Stimulated activated CD4-positive, alpha-beta T cell treated with anti-CD3 and anti-CD28 coated beads, Interleukin-2, amount 100 ng/mL, for 24 hours (primary cell): ENCODE measurements at places on chromosomes 7 and 10.
A peak's percentile ranks its signal among the peaks of the same experiment; 100 is the strongest.

GRCh38 chr7:142864980-142865747 lies 10.3 kb downstream of the EPHB6 start:
- DNase-seq, result no peak

DNA sequence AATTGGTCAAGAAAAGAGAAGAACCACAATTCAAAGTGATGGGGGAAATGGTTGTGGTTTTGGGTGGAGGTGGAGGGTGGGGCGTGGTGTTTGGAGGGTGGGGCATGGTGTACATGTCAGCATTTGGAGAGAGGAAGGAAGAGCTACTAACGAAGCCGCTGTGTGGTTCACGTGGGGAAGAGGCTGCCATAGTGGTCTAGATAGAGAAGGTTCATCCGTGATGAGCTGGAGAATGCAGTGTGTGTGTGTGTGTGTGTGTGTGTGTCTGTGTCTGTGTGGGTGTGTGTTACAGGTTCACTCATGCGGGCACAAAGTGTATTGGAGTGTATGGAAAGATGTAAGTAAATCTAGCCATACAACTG lies 6.1 kb upstream of the VCL start:
- DNase-seq, result peak; percentile 64

- DNase-seq, result no peak
Observed at GRCh38 chr7:148898845-148899484, 14.9 kb upstream of the EZH2 start.

- no peak for DNase-seq
Observed at GRCh38 chr7:154628556-154628955, 374.4 kb downstream of the PAXIP1 start.

DNA sequence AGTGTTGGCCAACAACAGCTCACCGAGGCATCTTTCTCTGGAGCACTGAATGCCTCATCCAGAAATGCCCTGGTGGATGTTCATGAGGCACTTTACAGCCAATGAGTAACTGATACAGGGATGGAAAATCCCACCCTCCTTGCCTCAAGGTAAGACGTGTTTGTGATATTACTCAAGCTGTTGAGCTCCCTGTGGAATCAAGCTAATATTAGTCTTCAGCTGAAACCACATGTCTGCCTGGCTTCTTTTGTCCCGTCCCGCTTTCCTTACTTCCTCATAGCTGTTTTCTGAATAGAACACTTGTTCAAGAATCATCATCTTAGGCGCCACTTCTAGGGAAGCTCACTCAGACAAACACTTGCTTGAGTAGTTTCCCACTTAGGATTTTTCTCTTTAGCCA lies 422.4 kb downstream of the INHBA start:
- DNase-seq, result no peak

DNA sequence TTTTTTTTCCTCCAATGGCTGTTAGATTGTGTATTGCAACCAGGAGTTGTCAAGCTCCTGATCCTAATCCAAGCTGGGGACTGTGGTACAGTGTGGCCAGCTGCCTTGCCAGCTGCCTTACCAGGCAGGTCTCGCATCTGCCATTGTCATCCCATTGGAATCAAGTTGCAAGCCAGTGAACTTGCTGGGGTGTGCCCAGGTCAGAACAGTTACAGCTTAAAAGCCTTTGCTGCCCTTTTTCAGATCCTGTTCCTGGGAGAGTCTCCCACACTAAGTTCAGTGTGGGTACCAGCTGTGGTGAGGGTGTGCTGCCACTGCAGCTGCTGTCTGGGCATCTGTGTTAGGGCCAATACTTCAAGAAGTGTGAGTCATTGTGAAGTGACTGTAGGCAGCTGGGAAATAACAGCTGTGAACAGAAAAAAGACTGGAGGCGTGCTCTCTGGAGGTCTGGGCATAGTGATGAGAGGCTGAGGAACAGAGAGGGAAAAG lies 72.8 kb downstream of the CCNY start:
- DNase-seq, result peak; percentile 10

DNA sequence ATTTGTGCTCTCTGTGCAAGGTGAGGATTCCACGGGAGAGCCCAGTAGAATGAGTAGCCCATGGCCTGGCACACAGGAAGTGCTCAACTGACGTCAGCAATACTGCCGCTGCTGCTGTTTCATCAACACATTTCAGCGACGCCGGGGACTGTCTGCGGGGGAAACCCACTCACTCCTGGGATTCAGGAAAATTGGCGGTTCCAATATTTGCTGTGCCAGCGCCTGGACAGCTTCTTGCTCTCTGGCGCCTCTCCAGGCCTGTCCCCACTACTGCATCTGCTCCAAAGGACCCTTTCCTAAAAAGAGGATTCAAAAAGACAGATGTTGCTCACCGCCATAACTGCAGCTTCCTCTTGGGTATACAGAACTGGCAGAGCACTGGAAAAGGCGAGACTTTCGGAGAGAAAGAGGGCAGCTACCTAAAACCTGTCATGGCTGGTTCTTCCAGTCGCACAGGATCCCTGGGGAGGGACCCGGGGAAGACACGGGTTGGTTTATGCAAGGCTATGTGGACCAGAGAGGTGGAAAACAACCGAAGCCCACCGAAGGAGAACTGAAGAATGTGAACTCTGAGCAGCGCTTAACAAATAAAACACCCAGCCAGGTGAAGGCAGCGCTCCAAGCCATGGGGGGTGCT lies 39.7 kb upstream of the ENO4 start:
- no peak for DNase-seq

GRCh38 chr7:4261601-4261960 lies 420.5 kb upstream of the FOXK1 start:
- DNase-seq, result no peak

- DNase-seq, result no peak
Observed at GRCh38 chr10:30058570-30059132, 735 bp downstream of the JCAD start.

DNA sequence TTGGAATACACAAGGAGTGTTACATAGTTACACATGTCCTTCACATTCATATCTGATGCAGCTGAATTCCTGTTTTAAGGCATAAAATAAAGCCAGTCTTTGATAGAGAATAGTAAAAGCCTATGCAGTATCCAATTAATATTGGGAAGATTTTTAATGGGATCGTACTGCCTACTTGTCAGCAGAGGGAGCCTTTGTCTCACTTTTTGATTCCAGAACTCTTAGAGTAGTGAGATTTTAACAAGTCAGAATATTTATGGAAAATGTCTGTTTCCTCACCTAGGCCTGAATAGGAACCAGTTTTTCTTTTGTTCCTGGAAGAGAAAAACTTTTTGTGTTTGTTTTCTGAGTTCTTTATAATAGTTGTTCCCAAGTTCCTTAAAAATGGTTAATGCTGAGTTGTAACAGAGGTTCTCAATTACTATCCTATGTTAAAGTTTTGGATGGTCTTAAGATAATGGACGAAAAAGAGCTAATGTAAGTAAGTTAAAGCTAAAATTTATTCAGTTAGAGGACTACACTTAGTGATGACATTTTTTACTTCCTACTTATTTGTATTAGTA lies 114.0 kb downstream of the BBS9 start:
- no peak for DNase-seq

GRCh38 chr7:128863433-128863989 lies 855 bp downstream of the ATP6V1F start:
- peak; percentile 56 for DNase-seq

GRCh38 chr10:90051474-90051873 lies 350.1 kb downstream of the KIF20B start:
- DNase-seq, result no peak

DNA sequence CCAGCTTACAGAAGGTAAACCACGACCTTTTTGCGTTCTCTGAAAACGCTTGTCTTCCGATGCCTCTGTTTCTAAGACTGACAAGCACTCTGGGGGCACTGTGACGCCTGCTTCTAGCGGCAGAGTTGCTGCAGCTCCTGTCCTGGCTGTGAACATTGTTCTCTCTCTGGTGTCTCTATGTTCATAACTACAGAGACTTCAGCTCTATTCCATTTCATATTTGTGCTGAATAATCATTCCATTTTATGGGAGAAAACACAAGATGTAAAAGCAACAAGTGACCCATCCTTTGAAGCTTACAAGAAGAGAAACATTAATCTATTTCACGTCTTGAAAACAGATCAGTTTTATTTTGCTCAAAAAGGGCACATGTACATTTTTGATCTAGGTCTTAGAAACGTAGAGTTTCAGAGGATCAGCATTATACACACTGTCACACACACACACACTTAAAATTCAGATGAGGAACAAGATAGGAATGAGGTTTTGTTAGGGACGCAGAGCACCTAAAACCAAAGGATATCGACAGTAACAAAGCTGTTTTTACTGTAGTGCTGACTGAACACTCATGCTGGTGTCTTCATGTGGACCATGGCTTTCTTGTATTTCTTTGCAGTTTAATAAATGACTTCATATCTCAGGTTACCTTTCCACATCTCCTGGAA lies 3.0 kb downstream of the IKZF1 start:
- peak; percentile 70 for DNase-seq

GRCh38 chr10:121627876-121628581 lies 29.8 kb upstream of the FGFR2 start:
- DNase-seq, result no peak

GRCh38 chr10:91220954-91221675 lies 652 bp downstream of the PCGF5 start:
- peak; percentile 35 for DNase-seq

DNA sequence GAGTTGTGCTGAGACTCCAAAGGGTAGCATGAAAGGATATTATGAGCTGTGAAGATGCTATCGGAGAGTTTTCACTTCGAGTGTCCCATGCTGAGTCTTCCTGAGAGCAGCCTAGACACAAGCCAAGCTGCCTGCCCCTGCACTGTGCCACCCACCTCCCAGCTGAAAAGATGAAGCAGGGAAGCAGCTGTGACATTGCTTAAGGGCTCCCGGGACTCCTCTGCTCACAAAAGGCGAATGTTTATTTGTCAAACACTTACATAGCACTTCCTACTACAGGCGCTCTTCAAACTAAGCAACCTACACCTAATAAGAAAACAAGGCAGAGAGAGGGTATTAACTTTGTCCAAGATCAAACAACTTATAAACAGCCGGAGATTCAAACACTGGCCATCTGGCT lies 95.6 kb downstream of the OSBPL3 start:
- DNase-seq, result no peak

GRCh38 chr10:74585231-74586087 lies 240.9 kb upstream of the KAT6B start:
- DNase-seq, result peak; percentile 56

DNA sequence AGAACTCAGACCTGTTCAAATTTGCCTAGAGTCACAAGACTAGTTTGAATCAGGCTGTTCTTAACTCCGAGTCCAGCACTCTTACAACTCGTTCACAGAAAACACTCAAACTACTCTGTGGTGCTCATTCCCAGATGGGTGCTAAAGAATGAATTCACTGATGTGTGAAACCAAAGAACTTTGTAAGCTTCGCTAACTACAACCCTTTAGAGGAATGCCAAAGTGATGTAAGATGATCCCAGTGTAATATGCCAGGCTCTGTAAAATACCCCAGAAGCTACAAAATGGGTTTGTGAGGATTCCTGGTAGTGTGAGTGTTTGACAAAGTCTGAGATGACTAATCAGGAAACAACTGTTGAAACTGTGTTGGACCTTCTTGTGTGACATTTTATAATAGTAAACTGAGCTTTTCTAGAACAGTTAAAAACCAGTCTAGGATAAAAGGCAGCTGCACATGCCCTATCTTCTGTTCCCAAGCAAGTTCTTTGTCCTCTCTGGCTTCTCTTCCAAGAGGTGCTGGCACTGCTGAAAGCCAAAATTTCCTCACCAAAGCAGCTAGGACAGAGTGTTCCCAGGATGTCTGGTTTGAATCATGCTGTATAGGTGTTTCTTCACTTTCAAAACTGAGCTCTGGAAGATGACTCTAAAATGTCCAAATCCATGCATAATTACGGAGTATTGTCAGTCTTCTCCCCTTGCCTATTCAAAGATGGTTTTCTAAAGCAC lies 527.6 kb downstream of the SORCS1 start:
- DNase-seq, result no peak

DNA sequence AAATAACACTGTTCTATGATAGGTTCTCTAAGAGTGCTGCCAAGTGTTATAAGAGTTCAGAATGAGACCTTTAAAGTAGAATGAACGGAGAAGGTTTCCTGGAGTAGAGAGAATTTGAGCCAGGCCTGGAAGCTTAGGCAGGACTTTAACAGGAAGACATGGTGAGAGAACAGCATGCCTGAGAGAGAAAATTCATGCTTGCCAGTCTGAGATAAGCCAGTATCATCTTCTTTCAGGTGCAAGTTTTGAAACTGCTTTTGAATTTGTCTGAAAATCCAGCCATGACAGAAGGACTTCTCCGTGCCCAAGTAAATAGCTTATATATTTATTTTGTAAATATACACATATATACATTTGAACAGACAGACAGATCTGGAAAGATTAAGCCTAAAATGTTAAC lies 22.1 kb downstream of the ARMC10 start:
- no peak for DNase-seq

DNA sequence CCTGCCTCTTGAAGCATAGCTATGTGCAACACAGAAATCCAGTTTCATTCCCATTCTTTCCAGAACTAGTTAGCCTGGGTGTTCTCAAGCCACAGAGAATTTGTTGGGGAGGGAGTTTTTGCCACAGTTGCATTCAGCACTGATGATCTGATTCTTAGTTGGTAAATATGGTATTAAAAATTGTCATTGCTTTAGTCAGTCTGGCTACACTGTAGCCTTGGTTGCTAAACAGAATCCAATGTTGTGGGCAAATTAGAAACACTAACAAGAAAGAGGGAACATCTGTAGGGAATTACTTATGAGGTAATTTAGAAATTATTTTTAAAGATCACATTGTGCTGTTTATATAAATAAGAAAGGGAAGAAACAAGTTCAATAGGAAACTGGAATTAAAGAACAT lies 57.0 kb upstream of the CC2D2B start:
- no peak for DNase-seq

GRCh38 chr10:87816898-87817608 lies 973 bp downstream of the ATAD1 start:
- no peak for DNase-seq

DNA sequence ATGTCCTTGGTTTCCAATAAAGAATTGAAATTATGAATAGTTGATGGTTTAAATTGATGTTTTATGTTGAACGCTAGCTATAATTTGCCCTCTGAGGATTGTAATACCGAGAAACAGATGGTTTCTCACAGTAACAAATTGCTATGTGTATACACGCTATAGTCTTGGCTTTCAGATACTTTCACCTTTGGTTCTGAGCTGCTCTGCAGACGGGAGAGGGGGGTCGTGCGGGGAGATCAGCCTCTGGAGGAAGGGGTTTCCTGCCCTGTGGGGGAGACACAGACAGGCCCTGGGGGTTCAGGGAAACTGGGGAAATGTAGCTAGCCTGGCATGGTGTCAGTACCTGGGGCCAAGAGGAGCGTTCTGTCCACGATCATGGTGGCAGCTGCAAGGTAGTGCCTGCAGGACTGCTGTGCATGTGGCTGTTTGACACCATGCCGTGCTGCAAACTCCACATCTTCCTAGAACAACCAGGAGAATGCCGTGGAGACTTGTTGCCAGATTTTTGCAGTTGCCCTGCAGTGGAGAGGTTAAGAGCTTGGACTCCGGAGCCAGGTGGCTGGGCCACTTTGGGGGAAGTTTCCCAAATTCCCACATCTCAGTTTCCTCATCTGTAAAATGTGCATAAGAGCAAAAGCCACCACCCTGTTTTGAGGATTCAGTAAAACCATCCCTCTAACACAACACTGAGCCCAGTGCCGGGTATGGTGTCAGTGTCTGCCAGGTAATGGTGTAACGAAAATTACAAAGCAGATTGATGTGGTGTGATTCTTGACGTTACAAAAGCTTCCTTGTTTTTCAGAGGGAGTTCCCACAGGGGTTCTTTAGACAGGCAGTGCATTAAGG lies 167.9 kb downstream of the CUX1 start:
- DNase-seq, result no peak
